Activated CD4-positive, CD25-positive, alpha-beta regulatory T cell treated with anti-CD3 and anti-CD28 coated beads, Interleukin-2, amount 50 U/mL, for 16 hours (primary cell): ENCODE measurements at places on chromosomes 11 and 22.

DNA sequence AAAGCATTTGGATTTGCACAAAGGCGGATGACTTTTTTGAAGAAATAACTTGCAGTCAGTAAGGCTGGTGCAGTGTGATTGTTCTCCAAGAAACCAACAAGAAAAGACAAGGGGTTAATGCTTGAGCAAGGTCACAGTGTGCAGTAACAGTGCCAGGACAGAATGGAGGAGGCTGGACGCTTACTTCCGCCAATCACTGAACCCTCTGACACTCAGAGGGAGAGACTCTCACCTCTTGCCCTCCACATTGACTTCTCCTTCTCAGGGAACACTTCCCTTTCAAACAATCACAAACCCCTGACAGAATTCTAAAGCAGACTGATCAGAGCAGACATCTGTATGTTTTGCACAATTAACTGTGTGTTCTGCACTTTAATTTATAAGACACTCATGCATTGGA, 228.4 kb downstream of the BLID start:
- DNase-seq = no peak

DNA sequence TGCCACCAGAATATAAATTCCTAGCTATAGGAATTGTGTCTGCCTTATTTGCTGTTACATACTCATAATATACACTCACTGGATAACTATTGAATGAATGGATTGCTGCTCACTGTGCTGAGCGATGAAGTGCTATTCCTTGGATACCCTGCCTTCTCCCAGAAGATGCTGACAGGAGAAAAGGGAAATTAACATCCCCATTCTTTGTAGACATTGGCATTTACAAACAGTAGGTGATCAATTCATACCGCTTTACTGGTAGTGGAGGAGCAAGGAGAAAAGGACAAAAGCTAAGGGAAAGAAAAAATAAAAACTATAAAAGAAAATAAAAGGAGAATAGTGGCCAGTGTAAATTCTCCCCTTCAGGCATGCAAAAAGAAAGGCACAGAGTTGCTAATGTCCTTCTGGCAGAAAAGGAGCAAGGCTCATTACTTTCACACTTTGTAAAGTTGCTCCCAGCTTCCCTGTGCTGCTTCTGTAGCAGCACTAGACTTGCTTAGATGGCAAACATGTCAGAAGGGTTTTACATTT, 183.0 kb downstream of the LUZP2 start:
- no peak for DNase-seq

DNA sequence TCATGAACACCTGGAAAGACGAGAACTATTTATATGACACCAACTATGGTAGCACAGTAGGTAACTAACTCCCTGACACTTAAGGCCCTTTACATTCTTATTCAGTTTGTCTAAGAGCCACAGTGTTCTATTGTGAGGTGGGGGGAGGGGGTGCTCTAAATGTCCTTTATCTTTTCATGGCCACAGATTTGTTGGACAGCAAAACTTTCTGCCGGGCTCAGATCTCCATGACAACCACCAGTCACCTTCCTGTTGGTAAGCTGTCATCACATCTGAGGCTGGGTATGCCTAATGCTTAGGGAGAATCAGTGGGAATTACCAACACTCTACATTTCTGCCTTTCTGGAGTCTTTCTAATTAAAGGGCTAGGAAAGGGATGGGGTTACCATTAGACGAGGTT, 30.7 kb downstream of the EHF start:
- no peak for DNase-seq

DNA sequence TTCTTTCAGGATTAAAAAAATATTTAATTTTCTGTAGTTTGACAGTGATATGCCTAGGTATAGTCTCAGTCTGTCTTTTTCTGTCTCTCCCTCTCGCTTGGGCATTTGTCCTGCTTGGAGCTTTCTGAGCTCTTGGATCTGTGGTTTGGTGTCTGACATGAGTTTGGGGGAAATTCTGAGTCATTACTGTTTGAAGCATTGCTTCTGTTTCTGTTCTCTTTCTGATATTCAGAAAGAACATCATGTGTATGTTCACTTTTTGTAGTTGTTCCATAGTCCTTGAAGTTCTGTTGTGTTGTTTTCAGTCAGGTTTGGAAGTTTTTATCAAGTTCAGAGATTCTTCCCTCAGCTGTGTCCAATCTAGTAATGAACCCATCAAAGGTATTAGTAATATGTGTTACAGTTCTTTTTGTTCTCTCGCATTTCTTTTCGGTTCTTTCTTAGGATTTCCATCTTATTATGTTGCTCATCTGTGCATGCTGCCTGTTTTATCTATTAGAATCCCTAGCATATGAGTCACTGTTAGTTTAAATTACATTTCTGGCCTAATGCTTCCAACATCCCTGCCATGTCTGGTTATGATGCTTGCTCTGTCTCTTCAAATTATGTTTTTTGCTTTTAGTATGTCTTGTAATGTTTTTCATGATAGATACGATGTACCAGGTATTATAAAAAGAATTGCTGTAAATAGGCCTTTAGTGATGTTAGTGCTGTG, 48.4 kb downstream of the DDX10 start:
- DNase-seq = no peak

GRCh38 chr11:15849257-15849656, 507.1 kb downstream of the SOX6 start:
- DNase-seq = no peak
